ENCODE measurements at places on chromosomes 2 and 18. TPM values are rescaled to one million over a fixed set of nuclear protein-coding genes. Genes with fewer than 3 reads are reported as not detected.

DNA sequence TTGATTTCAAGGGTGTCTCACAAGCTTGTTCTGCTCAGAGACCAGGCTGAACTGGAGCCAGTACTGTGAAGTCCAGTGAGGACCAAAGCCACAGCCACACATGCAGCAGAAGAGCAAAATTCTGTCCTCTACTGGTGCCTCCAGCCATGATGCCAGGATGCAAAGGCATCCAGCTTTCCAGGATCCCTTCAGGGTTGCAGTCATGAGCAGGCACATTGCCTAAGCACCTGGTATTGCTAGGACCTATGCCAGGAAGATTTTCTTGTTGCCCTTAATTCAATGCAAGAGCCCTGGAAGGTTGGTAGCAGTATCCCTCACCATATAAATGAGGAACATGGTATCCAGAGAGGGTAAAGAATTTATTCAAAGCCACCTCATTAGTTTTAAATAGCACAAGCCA lies 78.9 kb upstream of the CYRIA start:
- no peak for DNase-seq

DNA sequence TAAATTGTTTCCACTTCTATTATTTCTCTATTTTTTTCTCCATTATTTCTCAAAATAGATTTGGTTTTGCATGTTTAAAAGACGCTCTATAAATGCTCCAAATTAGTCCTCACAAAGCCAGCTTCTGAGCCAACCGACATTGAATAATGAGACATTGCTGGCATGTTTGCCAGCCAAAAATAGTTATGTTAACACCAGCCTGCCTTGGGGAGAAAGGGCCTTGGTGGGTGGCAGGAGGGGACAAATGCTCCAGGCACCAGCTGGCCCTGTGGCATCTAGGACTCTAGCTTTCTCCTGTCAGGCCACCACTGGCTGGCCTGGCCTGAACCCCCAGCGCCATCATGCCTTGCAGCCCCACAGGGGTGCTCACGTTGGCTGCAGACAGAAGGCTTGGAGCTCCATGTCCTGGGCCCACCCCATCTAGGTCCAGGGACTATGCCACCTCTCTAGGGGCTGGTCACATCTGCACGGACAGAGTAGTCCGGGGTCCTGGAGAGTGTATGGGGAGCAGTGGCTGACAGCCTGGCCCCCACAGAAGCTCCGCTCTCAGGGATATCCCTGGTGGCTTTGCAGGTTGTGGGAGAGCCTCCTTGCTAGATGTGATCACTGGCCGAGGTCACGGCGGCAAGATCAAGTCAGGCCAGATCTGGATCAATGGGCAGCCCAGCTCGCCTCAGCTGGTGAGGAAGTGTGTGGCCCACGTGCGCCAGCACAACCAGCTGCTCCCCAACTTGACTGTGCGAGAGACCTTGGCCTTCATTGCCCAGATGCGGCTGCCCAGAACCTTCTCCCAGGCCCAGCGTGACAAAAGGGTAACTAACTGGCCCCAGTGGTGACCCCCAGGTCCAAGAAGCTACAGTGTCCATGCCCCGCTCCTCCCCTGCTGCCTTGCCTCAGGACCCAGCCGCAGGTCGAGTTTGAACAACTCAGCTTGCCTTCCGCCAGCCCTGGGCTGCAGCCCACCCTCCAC lies 12.5 kb downstream of the ABCG8 start:
- no peak for DNase-seq

DNA sequence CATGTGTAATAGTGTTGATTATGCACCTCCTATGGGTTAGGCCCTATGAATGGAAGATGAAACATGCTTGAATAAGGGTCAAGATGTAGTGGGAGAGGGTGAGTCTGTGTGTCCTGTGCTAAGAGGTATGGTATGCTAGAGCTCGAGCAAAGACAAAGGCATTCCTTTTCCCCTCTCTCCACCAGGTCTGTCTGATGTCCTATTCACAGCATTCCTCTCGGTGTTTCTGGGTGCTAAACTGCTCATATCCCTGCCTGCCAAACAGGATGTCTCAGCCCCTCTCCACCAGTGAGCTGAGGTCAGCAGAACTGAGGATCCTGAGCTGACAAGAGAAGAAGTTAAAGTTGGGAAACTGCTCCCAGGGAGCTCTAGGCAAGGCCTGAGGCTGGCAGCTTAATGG lies 344.9 kb downstream of the TSN start:
- no peak for DNase-seq

- no peak for DNase-seq
These were observed 4.7 kb upstream of the LYG2 start for GRCh38 chr2:99260184-99260583.

DNA sequence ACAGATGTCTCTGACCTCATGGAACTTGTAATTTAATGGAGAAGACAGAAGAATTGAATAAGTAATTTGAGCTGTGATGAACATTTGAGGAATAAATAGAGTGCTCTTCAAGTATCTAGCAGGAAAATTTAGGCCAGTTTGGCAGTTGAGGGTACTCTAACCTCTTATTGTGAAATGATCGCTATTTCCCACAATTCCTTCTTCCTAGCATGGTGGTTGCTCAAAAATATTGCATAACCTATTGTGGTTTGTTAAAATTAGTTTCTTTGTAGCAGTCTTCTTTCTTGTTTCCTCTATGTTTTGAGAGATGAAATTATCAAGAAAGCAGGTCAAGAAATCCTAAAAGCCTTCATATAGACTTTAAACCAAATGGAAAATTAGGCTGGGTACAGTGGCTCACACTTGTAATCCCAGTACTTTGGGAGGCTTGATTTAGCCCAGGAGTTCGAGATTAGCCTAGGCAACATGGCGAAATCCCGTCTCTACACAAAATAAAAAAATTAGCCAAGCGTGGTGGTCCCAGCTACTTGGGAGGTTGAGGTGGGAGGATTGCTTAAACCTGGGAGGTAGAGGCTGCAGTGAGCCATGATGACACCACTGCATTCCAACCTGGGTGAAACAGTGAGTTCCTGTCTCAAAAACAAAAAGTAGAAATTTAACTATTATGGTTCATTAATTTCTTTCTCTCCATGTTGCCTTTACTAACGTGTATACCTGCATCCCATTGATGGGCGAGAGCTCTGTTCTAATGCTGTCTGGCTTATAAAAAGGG lies 58.7 kb downstream of the RBKS start:
- DNase-seq, result no peak

DNA sequence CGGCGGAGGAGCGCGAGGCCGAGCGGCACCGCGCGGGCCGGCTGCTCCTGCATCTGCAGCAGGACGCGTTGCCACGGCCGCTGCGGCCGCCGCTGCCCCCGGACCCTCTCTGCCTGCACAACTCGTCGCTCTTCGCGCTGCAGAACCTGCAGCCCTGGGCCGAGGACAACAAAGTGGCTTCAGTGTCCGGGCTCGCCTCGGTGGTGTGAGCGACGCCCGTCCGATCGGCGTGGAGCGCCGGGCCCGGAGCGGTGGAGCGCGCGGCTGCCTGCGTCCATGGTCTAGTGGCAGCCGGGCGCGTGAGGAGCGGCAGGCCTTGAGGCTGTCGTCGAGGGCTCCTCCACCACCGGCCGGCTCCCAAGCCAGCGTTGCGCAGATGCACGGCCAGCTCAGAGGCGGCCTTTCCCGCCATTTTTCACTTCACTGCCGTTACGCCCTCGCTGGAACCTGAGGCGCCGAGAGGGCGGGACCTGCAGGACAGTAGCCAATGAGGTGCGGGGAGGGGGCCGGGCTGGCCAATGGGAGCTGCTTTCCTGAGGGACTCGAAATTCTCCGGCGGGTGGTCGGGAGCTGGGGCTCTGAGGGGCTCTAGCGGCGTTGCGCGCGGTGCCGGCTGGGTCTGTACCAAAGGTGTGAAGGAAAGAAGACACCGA lies 1.9 kb downstream of the TLX2 start:
- no peak for DNase-seq

- no peak for DNase-seq
These were observed 18.5 kb downstream of the CD226 start for GRCh38 chr18:69929041-69929774.

GRCh38 chr2:119427756-119428155 lies 3.9 kb upstream of the TMEM37 start:
- no peak for DNase-seq

The GAREM1 gene
- 12.3 TPM for total RNA-seq

The CFAP65 gene
- 4.8 TPM for total RNA-seq
